Mesenchymal stem cell (in vitro differentiated cells and primary cell): ENCODE measurements at places on chromosomes 2 and 18.

GRCh38 chr2:226888378-226888965 is 52.6 kb downstream of the RHBDD1 start:
- DNase-seq = no peak

- no peak for DNase-seq
Observed at GRCh38 chr2:15684161-15685039, 92.7 kb downstream of the DDX1 start.

DNA sequence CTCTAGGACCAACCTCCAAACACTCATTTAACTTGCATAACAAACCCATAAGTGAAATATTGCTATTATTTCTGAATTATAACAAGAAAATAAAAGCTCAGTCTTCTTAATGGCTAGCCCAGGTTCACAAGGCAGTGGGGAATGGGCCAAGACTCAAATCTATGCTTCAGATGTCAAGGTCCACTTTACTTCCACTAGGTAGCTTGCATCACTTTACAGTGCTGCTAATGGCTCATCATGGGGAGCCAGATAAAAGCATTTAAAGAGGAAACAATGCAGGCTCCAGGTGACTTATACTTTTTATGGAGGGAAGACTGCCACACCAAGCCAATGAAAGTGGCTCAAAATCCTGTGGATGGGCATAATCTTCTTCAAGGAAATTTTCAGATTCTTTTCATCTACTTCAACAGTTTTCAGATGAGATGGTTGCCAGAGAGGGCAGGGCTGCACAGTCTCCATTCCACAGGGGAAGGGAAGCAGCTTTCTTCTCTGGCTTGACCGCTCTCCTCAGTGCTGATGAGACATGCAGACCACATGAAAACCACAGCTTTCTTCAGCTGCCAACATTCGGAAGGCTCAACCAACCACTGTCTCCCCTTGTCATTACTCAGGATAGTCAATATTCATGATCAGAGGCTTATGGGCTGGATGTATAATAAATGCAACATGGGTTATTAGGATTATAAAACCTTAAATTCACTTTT is 361.9 kb upstream of the MEX3C start:
- no peak for DNase-seq

DNA sequence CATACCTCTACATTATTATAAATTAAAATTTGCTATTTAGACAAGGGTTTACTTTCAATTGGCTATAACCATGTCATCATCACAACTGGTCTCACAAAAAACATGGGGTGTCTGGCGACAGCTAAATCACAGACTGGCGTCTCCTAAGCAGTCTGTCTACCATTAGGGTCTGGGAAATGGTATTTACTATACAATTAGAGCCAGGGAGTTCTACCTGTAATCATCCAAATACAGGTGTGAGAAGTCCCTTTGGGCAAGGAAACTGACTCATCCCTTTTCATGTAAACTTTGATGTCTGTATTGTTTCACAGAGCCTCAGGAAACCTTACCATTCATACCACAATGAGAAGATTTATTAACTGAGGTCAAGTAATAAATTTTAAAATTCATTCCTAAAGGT is 126.7 kb downstream of the OLA1 start:
- no peak for DNase-seq

GRCh38 chr2:157355618-157356017 is 30.0 kb upstream of the ERMN start:
- DNase-seq = peak; percentile 22

- DNase-seq = no peak
Observed at GRCh38 chr2:77488141-77488540, 34.0 kb downstream of the LRRTM4 start.

DNA sequence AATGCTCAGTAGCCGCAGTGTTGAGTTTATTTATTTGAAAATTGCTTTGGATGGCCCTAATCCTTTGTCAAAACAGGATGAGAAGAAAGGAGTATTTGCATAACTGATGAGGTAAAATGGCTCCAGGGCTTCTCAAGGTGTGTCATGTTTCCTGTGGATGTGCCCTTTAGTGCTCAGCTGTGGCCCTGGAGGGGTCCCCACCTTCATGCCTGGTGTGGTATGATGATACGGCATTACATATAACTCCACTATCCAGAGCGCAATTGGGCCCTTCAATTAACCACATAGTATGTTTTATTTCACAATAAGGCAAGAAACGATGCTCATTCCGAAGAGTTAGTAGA is 39.8 kb upstream of the TMEM178A start:
- no peak for DNase-seq

GRCh38 chr2:14424478-14425390 is 207.8 kb upstream of the LRATD1 start:
- DNase-seq = no peak
